ENCODE measurements at places on chromosomes 2 and 18.

- DNase-seq, result no peak
Observed at GRCh38 chr2:207229161-207229560, 63.4 kb upstream of the KLF7 start.

GRCh38 chr2:112749755-112750559 is 14.5 kb downstream of the CKAP2L start:
- peak; percentile 73 for DNase-seq

- DNase-seq, result no peak
Observed at GRCh38 chr2:223721746-223722145, 115.6 kb downstream of the AP1S3 start.

DNA sequence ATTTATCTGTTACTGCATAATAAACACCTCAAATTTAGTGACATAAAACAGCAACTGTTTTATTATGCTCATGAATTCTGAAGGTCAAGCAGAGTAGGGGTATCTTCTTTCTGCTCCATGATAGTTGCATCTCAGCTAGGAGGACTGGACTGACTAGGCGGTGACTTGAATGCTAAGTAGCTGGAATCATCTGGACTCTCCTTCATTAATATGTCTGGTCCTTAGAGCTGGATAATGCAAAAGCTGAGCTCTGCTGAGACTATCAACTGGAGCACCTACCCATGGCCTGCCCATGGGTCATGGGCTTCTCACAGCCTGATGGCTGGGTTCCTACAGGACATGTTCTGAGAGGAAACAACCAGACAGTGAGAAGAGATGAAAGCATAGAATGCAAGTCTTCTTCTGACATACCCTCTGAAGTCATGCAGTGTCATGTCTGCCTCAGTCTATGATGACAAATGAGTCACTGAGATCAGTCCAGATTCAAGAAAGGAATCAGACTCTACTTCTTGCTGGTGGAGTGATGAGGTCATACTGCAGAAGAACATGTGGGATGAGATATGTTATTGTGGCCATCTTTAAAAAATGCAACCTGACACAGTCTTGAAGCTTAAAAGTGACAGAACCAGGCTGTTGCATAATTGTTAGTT is 174.2 kb upstream of the OSR1 start:
- DNase-seq, result peak; percentile 41

DNA sequence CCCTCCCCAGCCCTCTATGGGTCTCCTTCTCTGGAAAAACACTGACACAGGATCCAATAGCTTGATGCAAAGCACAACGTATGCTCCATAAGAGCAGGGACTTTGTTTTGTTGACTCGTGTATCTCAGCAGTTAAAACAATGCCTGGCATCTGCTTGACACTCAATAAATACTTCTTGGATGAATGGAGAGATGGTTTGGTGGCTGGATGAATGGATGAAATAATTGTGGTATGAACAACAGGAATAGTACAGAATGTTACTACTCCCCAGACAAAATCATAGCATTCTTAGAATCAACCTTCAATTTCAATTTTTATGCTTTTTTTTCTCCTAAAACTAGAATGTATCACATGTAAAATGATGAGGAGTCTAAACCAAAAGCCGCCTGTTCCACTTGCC is 57.4 kb downstream of the KCNE4 start:
- DNase-seq, result peak; percentile 79

DNA sequence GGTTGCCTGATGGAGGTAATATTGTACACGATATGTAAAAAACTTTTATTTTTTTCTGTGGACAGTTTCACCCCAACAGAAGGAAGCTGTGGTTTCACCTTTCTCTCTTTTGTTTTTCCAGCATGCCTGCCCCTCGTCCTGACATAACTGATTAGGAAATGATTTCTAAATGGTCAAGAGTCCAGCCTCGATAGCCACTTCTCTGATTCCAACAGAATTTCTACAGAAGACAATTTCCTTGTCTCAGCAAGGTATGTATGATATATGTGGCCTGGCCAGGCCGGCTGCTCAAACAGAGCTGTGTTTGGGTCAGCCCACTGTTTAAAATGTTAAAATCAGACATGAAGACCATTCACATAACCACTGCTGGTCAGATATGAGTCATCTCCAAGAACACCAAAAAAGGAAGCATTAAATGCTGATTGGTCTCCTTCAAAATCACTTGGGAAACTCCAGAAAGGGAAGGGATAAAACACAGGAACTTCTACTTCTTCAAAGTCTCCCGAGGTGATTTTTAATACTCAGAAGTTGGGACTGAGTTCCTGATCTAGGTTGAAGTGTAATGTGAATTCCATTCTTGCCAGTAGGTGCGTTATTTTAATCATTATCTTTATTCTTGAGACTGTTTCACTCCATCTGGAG is 22.3 kb downstream of the ATP8B1 start:
- peak; percentile 94 for DNase-seq

- no peak for DNase-seq
Observed at GRCh38 chr2:52238782-52239181, 1206.8 kb upstream of the NRXN1 start.

DNA sequence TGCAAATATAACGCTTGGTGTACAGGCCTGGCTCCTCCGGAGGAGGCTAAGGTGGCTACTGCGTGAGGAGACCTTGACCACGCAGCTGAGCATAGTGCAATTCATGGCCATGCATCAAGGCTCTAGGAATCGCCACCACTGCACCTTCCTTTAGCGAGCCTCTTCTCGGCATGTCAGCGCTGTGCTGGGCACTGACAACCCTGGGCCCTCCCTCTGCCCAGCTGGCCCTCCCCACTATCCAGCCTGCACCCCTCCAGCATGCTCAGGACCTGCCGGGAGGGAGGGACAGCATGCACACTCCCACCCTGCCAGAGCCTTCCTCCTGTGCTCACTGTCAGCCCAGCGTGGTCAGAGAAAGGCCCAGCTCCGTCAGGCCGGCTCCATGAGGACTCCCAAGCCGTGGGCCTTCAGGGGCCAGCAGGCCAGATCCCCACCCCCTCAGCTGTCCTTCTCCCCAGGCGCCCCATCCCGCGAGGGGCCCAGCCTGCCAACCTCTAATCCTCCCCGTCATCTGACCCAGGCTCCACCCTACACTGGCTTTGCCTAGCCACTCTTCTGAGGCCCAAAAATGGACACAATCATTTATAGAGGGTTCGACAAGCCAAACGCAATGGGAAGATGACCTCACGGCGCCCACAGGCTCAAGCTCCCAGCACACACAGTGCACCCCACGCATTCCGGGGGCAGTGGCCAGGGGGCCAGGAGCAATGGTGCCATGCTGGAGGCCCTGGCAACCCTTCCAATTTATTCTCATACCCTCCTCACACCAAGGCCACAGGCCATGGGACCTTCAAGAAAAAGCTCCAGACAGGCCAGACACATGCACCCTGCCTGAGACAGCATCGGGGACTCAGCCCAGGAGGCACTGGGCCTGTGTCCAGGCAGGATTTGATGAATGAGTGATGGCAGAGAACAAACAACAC is 3.5 kb downstream of the BIN1 start:
- DNase-seq, result no peak

DNA sequence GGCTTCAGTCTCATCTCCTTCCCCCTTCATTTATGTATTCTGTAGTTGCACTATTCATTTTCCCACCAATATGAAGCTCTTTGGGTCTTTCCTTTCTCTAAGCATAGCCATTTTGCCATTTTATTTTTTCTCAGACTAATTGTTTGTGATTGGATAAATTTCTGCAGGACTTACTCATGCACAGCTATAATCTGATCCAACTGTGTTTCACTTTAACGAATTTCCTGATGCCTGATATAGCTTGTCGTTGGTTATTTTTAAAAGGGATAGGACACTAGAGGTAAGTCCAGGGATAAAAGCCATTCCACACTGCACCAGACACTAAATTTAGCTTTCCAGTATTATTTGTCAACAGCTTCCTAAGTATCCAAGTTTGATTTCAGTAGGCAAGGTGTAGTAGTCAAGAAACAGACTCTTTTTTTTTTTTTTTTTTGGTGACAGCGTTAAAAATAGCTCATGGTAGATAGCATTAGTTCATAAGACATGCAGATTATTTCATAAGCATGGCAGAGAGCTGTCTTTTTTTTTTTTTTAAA is 17.4 kb downstream of the ASB18 start:
- no peak for DNase-seq

DNA sequence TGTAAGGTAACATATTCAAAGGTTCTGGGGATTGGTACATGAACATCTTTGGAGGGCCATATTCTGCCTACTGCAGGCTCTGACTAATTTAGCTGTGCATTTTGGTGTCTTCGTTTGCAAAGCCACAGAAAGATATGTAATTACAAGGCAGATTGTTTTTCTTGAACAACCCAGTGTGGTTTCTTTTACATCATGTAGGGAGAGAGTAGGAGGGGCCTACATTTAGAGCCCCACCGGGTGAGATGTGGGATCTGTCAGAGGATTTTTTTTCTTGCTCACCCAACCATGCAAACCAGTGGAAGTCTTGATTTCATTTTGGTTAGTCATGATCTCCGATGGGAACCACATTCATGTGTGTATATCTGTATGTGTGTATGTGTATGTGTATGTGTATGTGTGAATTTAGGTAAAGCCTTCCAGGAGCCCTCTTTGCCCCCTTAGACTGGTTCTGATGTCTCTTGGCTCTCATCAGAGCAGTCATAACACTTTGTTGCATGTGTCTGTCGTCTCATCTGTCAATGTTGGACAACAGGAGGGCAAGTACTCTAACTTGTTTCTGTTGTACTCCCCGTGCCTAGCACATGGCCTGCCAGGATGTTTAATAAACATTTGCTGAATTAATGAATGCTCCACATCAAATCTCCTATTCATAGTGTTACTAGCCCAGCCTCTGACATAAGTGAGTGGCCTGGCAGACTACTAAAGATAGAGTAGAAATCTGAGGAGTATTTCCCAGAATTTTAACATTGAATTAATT is 239.9 kb downstream of the MTX2 start:
- DNase-seq, result peak; percentile 85

DNA sequence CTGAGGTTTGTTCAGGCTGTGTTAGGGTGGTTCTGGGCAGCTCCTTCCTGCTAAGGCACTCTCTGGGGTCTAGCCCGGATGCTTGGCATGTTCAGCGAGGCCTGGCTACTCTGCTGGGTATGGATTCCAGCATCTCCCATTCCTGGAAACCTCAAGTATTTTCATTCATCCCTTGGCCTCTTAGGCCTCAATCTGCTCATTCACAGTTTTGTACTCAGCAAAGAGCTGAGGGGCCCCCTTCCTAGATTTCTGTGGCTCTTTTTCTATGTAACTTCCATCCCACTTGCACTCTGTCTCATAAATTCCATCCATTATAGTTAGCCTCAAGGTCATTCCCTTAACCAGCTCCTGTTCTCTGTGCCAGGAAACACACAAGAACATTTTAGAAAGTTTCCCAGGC is 798.8 kb upstream of the HS6ST1 start:
- peak; percentile 1 for DNase-seq

DNA sequence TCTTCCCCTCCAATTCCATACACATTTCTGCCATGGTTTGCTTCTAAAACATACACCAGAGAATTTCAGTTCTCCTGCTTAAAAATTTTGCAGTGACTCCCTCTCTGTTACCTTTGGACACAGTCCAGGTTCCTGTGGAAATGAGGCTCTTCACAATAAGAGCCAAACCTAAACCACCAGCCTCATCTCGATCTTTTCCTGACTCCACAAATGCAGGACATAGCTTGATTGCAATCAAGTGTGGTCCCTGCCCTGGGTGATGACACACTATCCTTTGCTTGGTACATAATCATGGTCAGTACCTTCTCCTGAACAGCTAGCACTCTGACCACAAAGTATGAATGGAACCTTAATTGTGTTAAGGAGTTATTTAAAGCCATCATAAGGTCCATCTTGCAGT is 134.9 kb upstream of the CHAC2 start:
- peak; percentile 86 for DNase-seq

DNA sequence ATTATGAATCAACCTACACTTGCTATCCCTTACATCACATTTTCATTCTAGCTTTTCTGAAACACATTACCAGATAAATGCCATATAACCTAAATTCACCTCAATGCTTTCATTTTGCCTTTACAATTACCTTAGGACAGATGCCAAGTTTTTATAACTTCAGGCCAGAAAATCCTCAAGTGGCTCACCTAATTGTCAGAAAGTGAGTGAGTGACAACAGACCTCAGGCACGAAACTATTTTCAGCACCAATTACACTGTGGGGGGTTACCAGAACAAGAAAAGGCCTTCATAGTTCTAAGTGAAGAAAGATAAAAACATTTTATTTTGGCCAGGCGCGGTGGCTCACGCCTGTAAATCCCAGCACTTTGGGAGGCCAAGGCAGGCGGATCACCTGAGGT is 52.3 kb upstream of the ST8SIA5 start:
- peak; percentile 45 for DNase-seq

- DNase-seq, result peak; percentile 73
Observed at GRCh38 chr18:57806978-57807285, 3.8 kb upstream of the ATP8B1 start.

DNA sequence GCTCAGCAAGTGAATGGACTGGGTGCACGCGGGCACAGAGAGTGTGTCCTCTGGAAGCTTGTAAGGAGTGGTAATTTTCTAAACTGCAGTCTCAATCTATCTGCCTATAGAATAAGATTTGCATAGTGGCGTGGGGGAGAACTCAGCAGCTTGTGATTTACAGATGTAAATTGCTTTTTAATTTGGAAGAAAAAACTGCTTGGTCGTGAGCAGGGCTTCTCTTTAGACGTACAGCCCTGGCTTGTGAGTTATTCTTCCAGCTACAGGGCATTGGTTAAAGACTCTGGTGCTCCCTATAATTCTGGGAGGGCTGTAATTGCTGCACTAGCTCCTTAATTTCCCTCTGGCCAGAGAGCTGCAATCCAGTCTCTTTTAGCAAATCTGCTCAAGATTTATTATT is 84.9 kb downstream of the MARCO start:
- no peak for DNase-seq

GRCh38 chr2:81077396-81077795 is 772.8 kb upstream of the LRRTM1 start:
- DNase-seq, result no peak

DNA sequence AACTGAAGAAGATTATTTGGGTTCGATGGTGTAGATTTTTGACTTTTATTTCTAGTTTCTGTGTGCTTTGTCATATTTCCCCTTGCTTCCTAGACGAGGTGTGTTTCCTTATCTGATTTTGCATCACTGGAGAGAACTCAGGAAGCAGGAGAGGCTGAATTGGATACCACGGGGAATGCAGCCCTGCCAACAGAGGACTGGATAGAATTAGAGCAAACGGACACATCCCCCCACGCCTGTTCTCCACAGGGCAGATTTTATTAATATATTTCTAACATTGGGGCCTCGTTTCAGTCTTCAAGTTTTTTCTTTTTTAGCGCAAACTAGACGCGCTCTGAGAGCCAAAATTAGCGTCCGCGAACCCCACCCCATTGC is 678 bp upstream of the VAPA start:
- no peak for DNase-seq

GRCh38 chr2:43196768-43197587 is 29.4 kb downstream of the ZFP36L2 start:
- DNase-seq, result peak; percentile 13

- DNase-seq, result peak; percentile 98
Observed at GRCh38 chr18:22032392-22032961, 136.9 kb upstream of the GATA6 start.

- DNase-seq, result no peak
Observed at GRCh38 chr2:219901155-219901554, 273.7 kb downstream of the SLC4A3 start.

DNA sequence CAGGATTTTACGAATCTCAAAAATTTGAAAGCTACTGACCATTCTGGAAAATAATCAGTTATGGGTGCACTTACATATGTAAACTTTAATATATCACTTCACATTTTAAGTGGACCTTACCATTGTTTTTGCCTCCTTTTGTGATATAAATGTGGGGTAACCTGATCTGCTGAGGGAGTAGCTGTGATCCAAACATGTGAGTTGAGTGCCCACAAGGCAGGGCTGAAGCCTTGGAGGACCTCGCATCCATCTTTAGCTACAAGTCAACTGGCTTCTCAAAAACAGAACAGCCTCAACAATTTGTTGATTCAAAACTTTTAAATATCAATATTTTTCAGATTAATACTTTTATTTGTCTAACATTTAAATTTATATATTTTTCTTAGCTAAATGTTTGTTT is 178.2 kb downstream of the PLCL1 start:
- DNase-seq, result no peak
